ENCODE measurements at places on chromosomes 1 and 21.

DNA sequence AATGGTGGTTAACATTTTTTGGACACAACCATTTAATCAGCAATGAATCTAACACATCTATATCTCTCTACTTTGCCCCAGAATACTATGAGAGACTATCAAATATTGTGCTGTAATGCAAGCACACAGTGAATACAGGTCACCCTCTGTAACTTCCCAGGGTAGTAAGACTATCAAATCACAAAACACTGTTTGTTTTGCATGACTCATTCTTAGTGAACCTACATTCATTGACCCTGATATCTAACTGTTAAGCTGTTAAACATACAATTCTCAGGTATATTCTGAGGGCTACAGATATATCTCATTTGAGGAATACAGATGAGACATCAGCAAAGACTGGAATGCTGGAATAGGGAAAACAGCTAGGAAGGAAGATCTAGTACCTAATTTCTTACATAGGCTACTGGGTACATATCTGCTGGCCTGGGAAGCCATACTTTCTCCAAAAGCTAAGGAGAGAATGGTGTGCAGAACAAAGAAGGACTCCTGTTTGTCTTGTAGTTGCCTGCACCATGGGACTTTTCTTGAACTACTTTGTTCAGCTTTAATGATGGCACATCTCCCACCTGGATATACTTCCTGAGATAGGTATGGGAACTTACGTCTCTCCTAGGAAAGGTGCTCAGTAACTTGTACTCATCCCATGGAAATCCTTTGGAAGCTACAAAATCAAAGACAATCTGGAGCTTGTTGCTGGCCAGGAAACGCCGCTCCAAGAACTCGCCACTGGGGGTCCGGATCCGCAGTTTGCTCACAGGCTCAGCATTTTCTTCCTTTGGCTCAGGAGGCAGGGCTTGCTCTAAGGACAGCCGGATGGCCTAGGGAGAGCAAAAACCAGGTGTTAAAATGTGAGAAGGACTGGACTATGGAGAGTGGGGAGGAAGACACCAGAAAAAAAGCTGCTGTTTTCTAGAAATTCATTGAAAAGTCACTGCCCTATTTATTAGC is 51.9 kb upstream of the DMRTA2 start:
- DNase-seq, result no peak

DNA sequence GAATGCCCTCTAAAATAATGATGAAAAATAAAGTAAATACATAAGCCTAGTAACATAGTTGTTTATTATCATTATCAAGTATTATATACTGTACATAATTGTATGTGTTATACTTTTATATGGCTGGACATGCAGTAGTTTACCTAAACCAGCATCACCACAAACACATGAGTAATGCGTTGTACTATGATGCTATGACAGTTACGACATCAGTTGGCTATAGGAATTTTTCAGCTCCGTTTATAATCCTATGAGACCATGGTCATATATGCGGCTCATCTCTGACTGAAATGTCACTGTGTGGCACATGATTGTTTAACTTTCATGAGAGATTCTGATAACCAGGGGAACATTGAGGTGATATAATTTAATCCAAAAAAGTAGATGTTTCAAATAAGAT is 352.1 kb downstream of the ST6GALNAC3 start:
- no peak for DNase-seq

DNA sequence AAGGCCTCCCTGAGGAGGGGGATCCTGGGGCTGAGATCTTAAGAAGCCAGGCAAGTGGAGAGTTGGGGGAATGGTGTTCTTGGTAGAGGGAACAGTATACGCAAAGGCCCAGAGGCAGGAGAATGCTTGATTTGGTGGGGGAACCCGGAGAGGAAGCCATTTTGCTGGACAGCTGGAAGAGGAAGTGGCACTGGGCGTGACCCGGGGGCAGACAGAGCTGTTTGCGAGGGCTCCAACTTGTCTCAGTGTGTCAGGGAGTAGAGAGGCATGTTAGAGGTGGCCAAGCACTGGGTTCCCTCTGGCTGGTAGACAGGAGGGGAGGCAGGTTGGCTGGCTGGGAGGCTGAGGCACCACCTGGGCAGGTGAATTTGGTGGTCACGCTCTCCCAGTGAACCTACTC is 96.3 kb upstream of the ACTL8 start:
- DNase-seq, result no peak

- no peak for DNase-seq
These were observed 333.6 kb downstream of the DUSP10 start for GRCh38 chr1:221408117-221408803.

- no peak for DNase-seq
These were observed 373.5 kb downstream of the KIF26B start for GRCh38 chr1:245528258-245528635.

GRCh38 chr1:70517444-70517843 is 106.4 kb downstream of the CTH start:
- no peak for DNase-seq

DNA sequence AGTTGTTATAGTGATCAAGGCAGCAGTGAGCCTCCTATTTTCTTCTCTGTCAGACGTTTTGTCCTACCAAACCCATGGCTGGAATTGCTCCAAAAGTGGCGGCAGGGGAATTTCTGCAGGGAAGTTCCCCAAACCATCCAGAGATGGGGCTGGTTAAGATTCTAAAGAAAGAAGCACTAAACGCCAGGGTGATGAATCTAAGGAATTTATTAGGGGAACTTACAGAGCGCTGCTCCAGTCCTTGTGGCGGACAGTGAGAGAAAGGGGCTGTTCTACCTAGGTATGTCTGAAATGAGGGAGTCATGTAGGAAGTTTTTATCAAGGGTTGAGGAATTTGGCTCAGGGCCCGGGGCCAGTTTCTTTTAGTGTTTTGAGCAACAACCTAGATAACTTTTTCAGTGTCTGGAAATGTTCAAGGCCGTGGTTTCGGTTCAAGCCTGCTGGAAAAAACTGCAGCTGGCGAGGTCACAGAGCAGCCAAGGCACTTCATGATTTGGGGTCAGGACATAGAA is 222.4 kb upstream of the B3GALT2 start:
- no peak for DNase-seq

GRCh38 chr1:12678820-12679219 is 34.9 kb downstream of the AADACL4 start:
- no peak for DNase-seq

- no peak for DNase-seq
These were observed 37.9 kb downstream of the LHX4 start for GRCh38 chr1:180267761-180268555.

- DNase-seq, result no peak
These were observed 6.7 kb downstream of the DEPDC1 start for GRCh38 chr1:68490046-68490651.

GRCh38 chr1:93775224-93775623 is 93.6 kb upstream of the BCAR3 start:
- DNase-seq, result no peak

- DNase-seq, result no peak
These were observed 16.2 kb upstream of the TNFRSF1B start for GRCh38 chr1:12150456-12151200.

- no peak for DNase-seq
These were observed 621.6 kb upstream of the CHRM3 start for GRCh38 chr1:238764779-238765178.

Data from NCI-H2081 treated with DMSO at 0.1 percent for 48 hours (cell line).